ENCODE measurements at places on chromosomes 13 and 19.
A peak's percentile ranks its signal among the peaks of the same experiment; 100 is the strongest.

DNA sequence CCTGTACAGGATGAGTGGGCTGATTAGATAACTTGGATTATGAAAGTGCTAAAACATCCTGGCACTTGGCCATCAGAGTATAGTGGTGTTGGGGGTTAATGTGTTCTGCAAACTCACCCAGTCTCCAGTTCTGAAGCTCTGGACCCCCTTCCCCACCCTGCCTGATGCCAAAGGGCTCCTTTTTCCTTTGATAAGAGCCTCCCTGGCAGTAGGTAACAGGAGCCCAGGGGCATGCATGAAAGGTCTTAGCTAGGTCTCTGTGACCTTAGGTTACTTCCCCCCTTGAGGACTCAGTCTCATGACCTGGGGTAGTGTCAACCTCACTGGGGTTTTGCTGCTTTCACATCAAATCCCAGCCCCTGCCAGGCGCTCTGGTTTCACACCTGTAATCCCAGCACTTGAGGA, 2.5 kb downstream of the RPS28 start:
- no peak for DNase-seq

- DNase-seq, result no peak
These were observed 599 bp downstream of the SNRNP70 start for GRCh38 chr19:49085868-49086232.

DNA sequence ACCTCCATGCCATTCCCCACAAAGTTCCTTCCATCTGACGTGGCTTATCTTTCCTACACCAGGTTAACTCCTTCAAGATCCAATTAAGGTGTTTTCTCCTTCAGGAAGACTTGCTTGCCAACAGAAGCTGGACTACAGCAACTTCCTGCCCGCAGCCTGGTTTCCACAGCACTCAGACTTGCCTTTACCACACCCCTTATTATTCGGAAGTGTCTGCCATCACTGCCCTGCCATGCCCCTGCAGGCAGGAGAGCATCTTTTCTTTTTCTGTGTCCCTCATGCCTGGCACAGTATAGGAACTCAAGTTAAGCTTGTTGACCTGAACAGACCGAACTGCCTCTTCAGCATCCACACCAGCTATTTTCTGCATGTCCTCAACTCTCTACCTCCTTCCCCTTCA, 168.0 kb downstream of the FOXO1 start:
- DNase-seq, result no peak

- no peak for DNase-seq
These were observed 27.9 kb upstream of the PARP4 start for GRCh38 chr13:24540236-24541126.

- no peak for DNase-seq
These were observed 7.7 kb downstream of the NFILZ start for GRCh38 chr19:8638078-8638619.

DNA sequence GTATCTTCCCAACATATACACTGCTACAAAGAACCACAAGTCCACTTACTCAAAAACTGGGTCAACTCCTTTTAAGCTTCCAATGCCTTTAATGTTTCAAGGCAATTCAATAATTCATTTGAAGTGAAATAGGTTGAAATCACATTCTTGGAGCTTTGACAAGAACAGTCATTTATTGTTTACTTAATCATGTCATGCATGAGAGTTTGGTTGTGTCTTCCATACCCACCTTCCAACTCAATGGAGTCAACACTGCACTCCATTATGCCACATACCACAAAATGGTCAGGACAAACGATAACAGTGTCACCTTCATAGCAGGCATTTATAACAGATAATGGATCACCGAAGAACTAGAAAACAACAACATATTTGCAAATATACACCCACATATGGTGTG, 506.3 kb downstream of the UQCRFS1 start:
- DNase-seq, result no peak

DNA sequence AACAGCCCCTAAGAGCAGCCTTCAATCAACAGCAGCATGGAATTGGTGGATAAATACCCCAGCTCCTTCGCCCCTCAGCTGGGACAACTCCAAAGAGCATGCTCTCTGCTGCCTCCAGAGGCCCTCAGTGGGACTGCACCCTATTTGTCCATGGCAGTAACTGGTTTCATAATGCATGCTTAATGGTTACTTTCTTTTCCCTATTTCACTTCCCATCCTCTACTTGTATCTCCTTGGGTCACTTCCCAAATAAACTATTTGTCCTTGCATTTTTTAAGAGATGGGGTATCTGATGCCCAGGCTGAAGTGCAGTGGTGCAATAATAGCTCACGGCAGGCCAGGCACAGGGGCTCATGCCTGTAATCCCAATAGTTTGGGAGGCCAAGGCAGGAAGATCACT, 13.5 kb upstream of the TPM4 start:
- peak; percentile 68 for DNase-seq

DNA sequence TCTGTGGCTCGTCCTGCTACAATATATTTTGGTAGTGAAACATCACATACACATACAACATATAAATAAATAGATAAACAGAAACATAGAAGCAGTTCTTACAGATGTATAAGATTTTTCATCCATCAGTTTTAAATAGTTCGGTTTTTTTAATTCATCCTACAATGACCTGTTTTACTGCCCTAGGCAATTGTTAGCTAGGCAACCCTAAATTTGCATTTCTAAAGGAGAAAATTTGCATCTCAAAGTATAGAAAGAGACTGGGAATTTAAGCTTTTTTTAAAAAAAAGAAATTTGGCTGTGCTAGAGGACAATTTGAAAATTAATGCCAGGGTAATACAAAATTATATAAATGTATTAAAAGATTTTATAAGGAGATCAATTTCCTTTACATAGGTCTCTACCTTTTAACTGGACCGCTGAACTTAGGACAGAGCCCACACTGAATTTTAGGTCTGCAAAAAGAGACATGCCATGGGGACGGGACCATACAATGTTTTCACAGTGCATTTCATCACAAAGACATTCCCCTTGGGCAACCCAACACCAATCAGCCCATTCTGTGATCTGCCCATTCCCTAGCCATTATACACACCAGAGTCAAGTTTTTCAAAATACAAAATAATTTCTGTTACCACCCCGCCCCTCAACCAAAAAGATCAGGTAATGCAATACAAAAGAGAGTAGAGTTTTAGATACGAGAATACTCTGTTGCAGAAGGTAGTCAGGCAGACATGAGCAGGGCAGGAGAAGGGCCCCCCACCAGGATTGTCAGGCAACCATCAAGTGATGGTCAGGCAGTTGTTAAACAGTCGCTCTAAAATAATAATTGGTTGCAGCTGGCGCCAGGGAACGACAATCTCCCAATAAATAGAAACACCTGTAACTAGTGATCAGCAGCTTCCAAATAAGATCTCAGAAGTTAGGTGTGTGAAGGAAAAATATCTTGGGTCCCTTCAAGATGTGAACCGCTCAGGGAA, 299.7 kb upstream of the SGCG start:
- DNase-seq, result no peak

GRCh38 chr19:41226053-41226873, 7.2 kb downstream of the AXL start:
- DNase-seq, result no peak

DNA sequence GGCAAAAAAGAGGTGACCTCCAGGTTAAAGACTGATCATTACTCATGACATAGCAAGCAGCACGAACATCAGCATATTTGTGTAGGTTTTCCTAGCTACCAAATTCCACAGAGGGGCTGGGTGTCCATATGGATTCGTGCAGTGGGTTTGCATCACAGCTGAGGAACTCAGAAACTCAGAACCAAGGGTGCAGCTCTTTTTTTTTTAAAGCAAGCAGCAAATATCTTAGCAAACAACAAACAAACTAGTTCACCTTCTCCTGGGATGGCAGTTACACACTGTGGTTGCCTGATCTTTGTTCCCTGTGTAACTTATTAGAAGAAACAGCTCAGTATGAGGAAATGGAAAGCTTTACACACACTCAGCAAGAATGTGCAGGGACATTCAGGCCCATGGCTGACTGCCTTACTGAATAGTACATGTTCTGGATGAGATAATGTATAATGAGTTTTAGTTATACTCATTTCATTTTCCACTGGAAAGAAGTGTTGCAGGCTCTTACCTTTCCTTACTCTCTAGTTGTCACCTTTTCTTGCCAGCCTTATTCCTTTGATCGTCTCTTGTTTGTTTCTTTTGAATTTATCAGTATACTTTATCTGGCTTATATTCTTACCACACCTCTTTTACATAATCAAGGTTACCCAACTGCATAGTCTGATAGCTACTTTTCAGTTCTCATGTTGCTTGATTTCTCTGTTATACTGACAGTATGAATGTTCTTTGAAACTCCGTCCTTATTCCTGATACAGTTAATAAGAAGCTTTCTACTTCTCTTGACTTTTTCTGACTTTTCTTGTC, 4.3 kb downstream of the NDFIP2 start:
- no peak for DNase-seq

DNA sequence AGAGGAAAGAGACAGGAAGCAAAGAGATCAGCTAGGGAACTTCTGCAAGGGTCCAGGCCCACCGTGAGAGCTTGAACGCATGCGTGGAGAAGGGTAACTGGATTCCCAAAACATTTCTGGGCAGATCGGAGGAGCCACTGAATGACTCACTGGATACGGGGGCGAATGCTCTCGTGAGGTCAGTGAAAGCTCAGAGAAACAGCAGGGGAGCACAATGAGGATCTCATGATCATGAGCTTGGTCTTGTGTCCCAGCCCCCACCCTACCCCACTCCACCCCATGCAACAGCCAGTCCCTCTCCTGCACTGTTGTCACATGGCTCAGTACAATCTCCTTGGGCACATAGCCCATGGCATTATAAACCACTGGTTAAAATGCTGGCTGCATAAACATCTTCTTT, 40.6 kb downstream of the DCLK1 start:
- DNase-seq, result no peak

- DNase-seq, result peak; percentile 50
These were observed 39.7 kb downstream of the RCBTB2 start for GRCh38 chr13:48493066-48493765.

DNA sequence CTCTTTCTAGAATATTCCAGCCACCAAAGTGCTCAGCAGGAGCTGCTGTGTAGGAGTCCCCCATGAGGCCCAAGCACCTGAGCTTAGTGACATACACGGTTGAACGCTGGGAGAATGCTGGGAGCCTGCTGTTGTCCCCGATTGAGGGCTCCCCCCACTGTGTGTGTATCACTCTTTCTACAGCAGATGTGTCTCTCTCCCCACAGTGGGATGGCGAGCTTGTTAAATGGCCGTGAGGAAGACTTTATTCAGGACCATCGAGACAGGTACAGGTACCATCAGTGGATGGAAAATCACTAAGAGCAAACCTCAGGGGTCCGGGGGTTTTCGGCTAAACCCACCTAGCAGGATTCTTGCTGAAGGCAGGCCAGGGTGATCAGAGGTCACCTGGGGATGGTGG, 22.7 kb downstream of the EPN1 start:
- DNase-seq, result no peak

DNA sequence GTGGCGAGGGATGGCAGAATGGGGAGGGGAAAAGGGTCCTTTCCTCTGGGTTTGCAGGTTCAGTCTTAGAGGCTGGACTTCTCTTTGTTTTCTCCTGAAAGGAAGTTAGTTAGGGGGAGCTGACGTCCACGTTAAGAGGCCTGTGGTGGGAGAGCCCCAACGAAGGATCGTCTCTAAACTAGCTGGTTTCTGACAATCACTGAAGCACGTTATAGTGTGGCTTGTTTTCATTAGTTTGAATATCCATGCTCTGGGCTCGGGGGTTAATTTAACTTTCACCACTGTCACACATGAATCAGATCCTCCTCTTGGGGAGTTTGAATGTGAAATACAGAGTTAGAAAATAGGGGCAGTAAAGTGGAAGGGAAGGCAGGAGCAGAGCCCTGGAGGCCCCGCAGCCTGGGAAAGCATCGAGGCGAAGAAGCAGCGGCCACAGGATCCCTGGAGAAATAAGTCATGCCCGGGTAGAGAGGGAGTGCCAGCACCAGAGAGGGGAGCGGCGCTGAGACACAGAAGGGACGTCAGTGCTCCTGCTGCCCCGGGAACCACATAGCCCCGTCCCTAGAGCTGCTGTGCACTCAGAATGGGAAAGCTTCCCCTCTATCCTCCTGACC, 31.1 kb upstream of the AMER2 start:
- DNase-seq, result no peak

GRCh38 chr13:28220166-28220565, 81.8 kb downstream of the PAN3 start:
- DNase-seq, result no peak

DNA sequence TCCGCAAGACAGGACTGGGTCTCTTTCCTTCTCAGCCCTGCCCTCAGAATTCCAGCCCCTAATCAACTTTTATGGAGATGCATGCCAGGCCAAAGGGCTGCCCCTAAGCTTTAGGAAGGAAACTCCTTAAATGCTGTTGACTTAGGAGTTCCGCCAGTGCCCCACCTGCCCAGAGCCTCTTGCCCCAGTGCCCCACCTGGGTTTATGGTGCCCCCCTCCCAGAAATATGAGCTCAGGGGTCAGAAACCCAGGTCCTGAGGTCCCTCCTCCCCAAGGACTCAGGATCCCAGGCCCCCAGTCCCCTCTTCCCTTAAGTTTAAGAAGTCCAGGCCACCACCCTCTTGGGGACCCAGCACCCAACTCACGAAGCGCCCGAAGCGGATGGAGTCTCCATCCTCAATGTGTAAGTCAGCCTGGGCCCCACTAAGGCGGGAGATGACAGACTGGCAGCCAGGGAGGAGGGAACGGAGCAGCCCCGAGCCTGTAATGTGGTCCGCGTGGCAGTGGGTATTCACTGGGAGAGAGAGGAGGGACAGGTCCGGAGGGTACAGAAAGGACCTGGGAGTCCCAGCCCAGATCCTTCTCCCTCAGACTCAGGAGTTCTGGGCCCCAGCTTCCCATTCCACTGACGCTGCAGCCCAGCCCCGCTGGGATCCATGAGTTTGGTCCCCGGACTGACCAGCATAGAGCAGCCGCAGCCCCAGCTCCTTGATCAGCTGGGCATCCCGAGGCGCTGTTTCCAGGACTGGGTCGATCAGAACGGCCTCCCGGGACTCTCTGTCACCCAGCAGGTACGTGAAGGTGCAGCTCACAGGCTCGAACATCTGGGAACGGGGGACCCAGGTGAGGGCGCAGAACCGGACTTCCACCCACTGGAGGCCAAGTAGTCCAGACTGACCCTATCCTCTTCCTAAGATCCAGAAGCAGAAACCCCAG, 897 bp downstream of the ETHE1 start:
- DNase-seq, result no peak

- DNase-seq, result no peak
These were observed 6.7 kb upstream of the TMPRSS9 start for GRCh38 chr19:2353159-2353886.

DNA sequence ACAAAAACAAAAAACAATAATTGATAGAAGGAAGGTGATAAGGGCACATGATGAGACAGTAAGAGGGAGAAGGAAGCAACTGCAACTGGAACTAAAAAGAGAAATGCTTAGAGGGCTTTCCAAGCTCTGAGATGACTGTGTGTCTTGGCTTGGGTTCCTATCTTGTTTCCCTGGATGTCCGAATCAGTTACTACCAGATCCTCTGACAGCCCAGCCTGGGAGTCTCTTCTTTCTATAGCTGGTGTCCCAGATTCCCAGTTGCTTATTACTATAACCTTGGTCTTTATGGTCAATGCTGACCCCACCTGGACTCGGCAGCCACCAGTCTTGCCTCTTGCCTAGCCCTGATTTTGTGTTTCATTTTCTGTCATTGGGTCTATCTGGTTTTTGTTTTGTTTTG, 116.4 kb downstream of the RFC3 start:
- DNase-seq, result no peak

All from CD4-positive, alpha-beta T cell treated with Interleukin-4 for 4 hours (primary cell).